ENCODE measurements at places on chromosomes 7 and 10.
A peak's percentile ranks its signal among the peaks of the same experiment; 100 is the strongest.

DNA sequence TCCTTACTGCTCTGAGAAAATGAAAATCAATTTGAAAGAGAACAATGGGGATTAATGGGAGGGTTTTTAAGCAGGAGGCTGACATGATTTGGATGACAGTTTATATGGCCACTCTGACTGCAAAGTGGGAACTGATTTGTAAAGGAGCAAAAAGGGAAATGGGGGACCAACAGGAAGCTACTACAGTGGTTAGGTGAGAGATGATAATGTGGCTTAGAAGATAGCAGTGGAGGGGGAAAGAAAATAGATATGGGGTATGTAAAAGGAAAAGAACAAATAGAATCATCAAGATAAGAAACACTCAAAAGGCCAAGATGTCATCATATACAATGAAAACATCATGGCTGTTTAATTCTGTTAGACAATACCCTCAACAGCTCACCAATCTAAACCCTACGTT lies 177.5 kb downstream of the ANK3 start:
- DNase-seq: no peak
- no peak overlapping the region for H3K27ac ChIP-seq
- no peaks in the 10 kb centered on the region for H3K4me1 ChIP-seq
- no peak overlapping the region for H3K4me3 ChIP-seq

DNA sequence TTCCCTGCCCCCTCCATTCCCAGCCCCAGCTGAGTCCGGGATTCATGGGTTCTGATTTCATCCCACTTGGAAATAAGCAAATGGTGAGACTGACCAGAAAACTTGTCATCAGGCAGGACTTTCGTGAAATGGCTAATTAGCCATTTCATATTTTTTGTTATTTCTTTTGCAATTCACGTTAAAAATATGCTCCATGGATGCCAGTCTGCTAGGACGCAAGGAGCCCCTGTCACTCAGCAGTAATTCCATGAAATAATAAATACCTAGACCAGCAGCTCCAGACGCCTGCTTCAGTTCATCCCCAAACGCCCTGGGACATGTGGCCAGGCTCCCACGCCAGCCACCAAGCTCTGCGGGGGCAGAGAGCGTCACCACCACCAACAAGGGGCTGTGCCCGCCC lies 111.0 kb downstream of the TRIL start:
- no peaks in the 10 kb centered on the region for H3K4me1 ChIP-seq
- DNase-seq: no peak
- H3K36me3 ChIP-seq: no peaks in the 10 kb centered on the region
- no peaks in the 10 kb centered on the region for H3K27me3 ChIP-seq

DNA sequence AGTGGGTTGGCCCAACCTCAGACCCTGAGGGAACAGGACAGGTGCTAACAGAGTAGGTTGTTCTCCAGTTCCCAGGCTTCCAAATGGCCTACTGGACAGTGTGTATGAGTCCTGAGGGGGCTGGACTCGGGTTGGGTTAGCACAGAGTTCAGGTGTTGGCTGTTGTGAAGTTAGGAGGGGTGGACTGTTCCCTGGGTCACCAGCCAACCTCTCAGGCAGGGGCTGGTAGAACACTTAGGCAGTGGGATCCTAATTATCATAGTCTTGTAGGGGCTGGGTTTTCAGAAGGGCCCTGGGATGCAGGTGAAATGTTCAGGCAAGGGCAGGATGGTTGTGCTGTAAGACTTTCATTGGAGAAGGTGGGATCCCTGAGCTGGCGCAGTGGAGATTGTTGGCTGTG lies 293.0 kb downstream of the ZWINT start:
- no peaks in the 10 kb centered on the region for H3K27me3 ChIP-seq
- no peak for DNase-seq
- no peaks in the 10 kb centered on the region for H3K36me3 ChIP-seq
- no peak overlapping the region for H3K27ac ChIP-seq
- H3K4me1 ChIP-seq: no peaks in the 10 kb centered on the region
- H3K4me3 ChIP-seq: no peak overlapping the region

GRCh38 chr10:13099666-13100348 lies at the start of gene OPTN:
Gene OPTN, plus strand, starts transcription at chr10:13100163. Its CDS starts 8,960 bp downstream, at chr10:13109123.
- no peaks in the 10 kb centered on the region for H3K4me1 ChIP-seq
- no peaks in the 10 kb centered on the region for H3K36me3 ChIP-seq
- H3K27ac ChIP-seq: no peak within 1 kb of the TSS
- H3K27me3 ChIP-seq: no peaks in the 10 kb centered on the region
- DNase-seq: peak; percentile 21

GRCh38 chr7:133056370-133057238 lies 25.3 kb downstream of the CHCHD3 start:
- no peaks in the 10 kb centered on the region for H3K4me1 ChIP-seq
- no peaks in the 10 kb centered on the region for H3K27me3 ChIP-seq
- no peak overlapping the region for H3K27ac ChIP-seq
- no peak for DNase-seq

DNA sequence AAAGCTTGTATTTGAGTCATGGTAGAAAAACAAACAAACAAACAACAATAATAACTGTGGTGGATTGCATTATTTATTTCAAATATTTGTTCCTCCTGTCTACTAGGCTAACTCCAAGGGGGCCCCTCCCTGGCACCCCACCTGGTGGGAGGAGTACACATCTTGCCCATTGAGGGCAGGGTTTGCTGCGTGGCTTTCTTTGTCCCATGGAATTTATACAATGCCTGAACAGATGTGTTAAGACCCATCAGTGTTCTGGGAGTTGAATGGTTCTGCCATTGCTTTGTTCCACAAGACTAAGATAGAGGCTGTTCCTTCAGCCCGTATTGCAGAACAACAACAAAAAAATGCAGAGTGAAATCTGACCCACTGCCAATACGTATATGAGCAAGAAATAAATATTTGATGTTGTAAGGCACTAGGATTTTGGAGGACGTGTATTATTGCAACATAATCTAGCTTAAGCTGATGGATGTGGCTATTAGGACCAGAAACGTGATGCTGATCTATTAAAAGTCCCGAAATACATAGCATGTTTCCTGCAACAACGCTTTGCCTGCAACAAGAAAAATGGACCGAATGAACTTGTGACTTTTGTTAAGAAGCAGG lies 119.1 kb upstream of the JCAD start:
- no peaks in the 10 kb centered on the region for H3K36me3 ChIP-seq
- no peak overlapping the region for H3K4me3 ChIP-seq

DNA sequence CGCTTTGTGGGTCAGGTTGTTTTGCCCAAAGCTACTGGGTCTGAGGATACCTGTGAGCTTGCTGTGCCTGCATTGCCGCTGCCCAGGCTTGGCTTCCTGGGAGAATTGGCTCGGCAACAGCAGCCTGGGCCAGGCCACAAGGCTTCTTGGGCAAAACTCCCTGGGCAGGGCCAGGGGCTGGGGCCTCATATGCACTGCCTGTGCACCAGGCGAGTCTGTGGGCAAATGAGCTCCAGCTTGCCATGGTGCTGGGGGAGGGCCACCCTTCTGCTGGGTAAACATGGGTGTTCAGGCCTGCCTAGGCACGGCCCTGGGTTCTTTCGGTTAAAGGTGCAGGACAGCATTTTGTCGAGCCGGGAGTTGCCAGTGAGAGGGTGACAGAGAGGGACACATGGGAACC lies 19.4 kb downstream of the ZMIZ1 start:
- no peak for DNase-seq
- H3K4me3 ChIP-seq: no peak overlapping the region
- peaks cover 20% of the 10 kb centered on the region for H3K4me1 ChIP-seq
- H3K36me3 ChIP-seq: no peaks in the 10 kb centered on the region
- H3K27me3 ChIP-seq: no peaks in the 10 kb centered on the region

- peaks cover 8% of the 10 kb centered on the region for H3K27me3 ChIP-seq
- no peak overlapping the region for H3K27ac ChIP-seq
- no peak for DNase-seq
- no peaks in the 10 kb centered on the region for H3K36me3 ChIP-seq
These were observed 3.7 kb downstream of the NACAD start for GRCh38 chr7:45084901-45085618.

DNA sequence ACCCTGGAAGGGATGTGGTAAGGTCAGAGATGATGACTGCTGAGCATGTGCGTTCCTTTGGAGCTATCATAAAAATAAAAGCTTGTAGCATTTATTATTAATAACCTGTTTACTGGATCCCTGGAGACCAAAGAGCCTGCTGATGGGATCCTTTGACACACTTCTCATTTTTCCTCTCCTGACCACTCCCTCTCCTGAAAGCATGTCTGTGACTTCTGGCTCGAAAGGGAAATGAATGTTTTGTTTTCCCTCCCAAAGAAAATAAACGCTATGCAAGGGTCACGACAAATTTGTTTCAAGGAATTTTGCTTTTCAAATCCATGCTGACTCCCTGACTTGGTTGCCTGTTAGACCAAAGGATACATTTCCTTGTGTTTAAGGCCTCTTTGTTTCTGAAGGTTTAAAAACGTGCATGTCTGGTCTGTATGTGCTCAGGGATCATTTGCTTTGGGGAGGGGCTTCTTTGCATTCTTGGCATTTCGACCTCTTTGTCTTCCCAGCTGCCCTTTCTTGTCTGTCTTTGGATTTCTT lies 185.1 kb upstream of the AGK start:
- no peak overlapping the region for H3K27ac ChIP-seq
- H3K36me3 ChIP-seq: no peaks in the 10 kb centered on the region
- no peak overlapping the region for H3K4me3 ChIP-seq
- peaks cover 24% of the 10 kb centered on the region for H3K4me1 ChIP-seq
- DNase-seq: no peak
- H3K27me3 ChIP-seq: no peaks in the 10 kb centered on the region

DNA sequence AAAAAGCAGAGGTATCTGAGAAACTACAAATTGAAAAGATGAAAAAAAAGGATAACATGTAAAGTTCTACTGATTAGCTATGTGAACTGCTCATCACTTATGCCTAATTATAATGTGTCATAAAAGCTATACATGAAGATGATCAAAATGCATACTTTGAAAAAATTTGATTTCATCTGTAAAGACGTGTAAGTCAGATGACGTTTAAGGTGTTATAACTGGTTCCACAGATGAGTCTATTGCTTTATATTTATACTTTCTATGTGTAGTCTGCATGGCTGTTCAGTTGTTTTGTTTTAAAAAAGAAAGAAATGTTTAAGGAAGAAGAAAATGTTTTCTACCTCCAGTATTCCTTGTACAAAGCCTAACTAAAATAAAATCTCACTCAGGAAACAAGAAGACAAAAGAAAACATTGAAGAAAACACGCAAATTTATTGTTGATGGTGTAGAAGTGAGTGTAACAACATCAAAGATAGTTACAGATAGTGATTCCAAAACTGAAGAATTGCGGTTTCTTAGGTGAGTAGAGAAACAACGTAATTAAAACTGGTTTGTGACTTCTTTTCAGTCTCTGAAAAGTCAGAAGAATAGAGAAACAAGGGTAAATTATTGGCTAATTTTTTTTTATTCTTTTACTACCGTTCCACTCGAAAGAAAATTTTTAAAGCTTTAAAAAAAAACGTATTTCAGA lies 38.4 kb downstream of the SLK start:
- H3K36me3 ChIP-seq: 0 out of 2 replicates have a peak, but pooled peaks cover 2% of the 10 kb centered on the region
- no peak for DNase-seq
- no peaks in the 10 kb centered on the region for H3K4me1 ChIP-seq
- no peak overlapping the region for H3K4me3 ChIP-seq
- H3K27ac ChIP-seq: no peak overlapping the region

GRCh38 chr10:79209831-79210230 lies 137.4 kb upstream of the PPIF start:
- H3K4me3 ChIP-seq: no peak overlapping the region
- no peaks in the 10 kb centered on the region for H3K36me3 ChIP-seq
- no peak overlapping the region for H3K27ac ChIP-seq
- no peaks in the 10 kb centered on the region for H3K27me3 ChIP-seq
- no peak for DNase-seq

GRCh38 chr10:89280508-89280907 lies 21.3 kb upstream of the IFIT2 start:
- H3K36me3 ChIP-seq: no peaks in the 10 kb centered on the region
- H3K4me1 ChIP-seq: no peaks in the 10 kb centered on the region

DNA sequence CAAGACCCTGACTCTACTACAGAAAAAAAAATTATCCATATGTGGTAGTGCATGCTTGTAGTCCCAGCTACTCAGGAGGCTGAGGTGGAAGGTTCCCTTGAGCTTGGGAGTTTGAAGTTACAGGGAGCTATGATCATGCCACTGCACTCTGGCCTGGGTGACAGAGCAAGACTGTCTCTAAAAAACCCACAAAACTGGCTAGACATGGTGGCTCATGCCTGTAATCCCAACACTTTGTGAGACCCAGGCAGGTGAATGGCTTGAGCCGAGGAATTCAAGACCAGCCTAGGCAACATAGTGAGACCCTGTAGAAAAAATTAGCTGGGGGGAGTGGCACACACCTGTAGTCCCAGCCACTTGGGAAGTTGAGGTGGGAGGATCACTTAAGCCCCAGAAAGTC lies 32.9 kb upstream of the CHST3 start:
- no peak for DNase-seq
- H3K4me1 ChIP-seq: no peaks in the 10 kb centered on the region
- H3K27ac ChIP-seq: no peak overlapping the region
- no peak overlapping the region for H3K4me3 ChIP-seq

- DNase-seq: no peak
- no peaks in the 10 kb centered on the region for H3K36me3 ChIP-seq
- no peaks in the 10 kb centered on the region for H3K27me3 ChIP-seq
- H3K4me1 ChIP-seq: no peaks in the 10 kb centered on the region
- no peak overlapping the region for H3K4me3 ChIP-seq
- no peak overlapping the region for H3K27ac ChIP-seq
These were observed 59.6 kb upstream of the FAM180A start for GRCh38 chr7:135808206-135808605.

DNA sequence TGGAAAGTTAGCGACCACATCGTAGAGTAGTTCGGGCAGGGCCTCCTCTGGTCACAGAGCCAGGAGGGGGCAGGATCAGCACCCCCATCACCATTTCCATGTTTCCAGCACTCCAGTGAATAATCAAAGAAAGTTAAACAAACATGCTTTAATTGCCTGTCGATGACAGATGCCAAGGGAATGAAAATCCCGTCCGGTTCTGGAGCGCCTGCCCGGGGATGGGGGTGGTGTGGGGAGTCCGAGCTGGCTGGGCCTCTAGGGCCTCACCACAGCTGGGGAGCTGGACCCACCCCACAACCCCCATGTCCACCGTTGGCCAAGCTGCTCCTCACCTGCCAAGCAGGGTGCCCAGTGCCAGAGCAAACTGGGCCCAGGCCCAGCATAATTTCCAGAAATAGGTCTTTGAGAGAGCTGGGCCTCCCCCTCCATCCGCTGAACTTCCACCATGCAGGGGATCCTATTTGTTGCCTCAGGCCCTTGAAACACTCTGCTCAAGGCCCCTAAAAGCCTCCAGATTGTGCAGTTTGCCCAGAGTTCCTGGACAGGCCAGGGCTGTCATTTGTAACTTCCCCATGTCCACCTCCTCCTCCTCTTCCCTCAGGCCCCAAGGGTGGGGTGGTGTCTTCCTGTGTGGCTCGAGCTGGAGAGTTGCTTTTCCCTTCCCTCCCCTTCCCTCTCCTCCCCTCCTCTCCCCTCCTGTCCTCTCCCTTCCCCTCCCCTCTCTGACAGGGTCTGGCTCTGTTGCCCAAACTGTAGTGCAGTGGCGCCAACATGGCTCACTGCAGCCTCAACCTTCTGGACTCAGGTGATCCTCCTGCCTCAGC lies 101.0 kb downstream of the MYL10 start:
- no peaks in the 10 kb centered on the region for H3K4me1 ChIP-seq
- DNase-seq: no peak
- no peak overlapping the region for H3K4me3 ChIP-seq
- no peaks in the 10 kb centered on the region for H3K27me3 ChIP-seq

GRCh38 chr7:79284211-79284610 lies 169.3 kb downstream of the MAGI2 start:
- H3K4me3 ChIP-seq: no peak overlapping the region
- DNase-seq: no peak
- H3K36me3 ChIP-seq: no peaks in the 10 kb centered on the region
- no peaks in the 10 kb centered on the region for H3K27me3 ChIP-seq
- H3K27ac ChIP-seq: no peak overlapping the region

GRCh38 chr7:964401-965231 lies 10.1 kb upstream of the ADAP1 start:
- H3K36me3 ChIP-seq: peaks cover under 1% of the 10 kb centered on the region
- no peaks in the 10 kb centered on the region for H3K27me3 ChIP-seq
- no peak overlapping the region for H3K27ac ChIP-seq
- no peak overlapping the region for H3K4me3 ChIP-seq
- no peak for DNase-seq

Measured in H1 (cell line).